Stimulated activated CD8-positive, alpha-beta memory T cell treated with anti-CD3 and anti-CD28 coated beads, Interleukin-12 subunit alpha, Interleukin-12 subunit beta, amount 100 ng/mL, for 1 hour (primary cell): ENCODE measurements at places on chromosomes 2 and 18.

- no peak for DNase-seq
These were observed 24.0 kb upstream of the ZNF516 start for GRCh38 chr18:76518860-76519538.

DNA sequence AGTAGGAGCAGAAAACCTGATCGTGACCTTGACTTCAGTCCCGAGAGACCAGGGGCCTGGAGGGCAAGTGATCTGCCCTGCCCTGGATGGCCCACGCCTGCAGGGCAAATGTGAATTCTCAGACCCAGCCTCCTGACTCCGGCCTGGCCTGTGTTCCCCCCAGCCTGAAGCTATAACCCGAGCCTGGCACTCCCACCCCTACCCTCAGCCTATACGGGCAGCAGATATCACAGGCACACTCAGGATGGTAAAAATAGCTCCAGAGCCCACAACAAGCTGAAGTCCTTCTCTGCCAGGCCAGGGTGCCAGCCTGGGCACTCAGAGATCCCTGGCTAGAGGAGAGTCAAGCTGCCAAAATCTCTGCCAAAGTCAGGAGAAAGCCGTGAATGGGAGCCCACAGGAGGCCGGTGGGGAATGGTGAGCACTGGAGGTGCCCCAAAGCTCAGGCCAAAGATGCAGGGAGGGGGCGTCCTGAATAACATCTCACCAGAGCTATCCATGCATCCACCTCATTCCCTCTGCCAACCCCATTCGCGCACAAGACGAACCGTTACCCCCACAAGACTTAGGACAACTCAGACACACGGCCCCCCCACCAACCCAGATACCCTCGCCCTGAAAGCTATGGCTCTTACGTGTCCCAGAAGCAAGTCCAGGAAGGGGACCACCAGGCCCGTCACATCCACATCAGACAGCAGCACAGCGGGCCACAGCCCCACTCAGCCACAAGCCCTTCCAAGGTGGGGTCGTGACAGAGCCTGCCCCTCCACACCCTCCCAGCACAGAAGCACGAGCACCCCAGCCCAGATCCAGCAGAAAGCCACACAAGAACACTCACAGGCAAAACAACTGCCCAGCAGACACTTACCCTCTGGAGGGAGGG lies 144.9 kb downstream of the TNS1 start:
- DNase-seq = no peak

GRCh38 chr18:70289351-70290312 lies 787 bp downstream of the SOCS6 start:
- no peak for DNase-seq

DNA sequence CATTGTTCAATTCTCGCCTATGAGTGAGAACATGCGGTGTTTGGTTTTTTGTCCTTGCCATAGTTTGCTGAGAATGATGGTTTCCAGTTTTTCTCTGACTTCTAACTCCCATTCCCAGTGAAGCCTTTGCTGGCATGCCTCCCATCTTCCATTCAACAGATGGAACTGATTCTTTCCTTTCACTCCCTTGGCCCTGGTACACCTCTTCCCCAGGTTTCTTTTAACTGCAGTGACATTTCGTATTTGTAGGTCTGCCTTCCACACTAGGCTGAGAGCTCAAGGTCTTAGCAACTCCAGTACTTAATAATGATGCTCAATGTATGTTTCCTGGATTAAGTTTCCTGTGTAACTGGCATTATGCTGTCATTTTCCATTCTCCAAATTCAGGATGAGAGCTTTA lies 48.5 kb downstream of the GAREM1 start:
- DNase-seq = no peak

DNA sequence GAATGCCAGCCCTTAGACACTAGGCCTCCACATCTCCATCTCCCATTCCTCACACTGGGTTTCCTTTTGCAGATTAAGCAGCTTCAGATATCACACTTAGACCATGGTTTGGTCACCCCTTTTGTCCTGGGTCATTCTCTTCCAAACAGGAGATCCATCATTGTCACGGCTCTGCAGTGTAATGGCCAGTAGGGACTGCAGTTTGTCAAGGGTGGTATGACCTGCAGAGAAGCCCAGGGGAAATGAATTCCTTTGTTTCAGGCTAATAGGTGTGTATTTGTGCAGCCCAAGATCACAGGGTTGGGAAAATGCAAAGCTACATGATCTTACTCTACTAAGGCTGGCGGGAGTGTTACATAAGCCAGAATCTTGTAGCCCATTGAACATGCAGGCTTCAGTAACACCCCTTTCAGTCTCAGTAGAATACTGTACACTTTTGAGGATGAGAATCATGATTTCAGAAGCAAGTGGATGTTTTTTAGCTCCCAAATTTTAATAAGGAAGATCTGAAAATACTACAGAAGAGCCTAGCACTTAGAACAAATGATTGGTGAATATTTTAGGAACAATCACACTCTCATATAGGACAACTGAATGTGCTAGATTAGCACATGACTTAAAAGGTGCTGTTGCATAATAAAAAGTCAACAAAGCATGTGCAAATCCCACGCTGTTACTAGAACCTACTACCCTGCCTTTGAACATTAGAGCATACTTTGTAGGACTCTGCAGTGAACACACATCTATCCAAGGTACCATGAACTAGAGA lies 24.0 kb upstream of the LPIN1 start:
- no peak for DNase-seq

GRCh38 chr2:240789501-240790369 lies 30.3 kb downstream of the KIF1A start:
- DNase-seq = no peak
